Muscle of arm (tissue), 14 donors: ENCODE measurements at places on chromosomes 2 and 18. TPM values are rescaled to one million over a fixed set of nuclear protein-coding genes. Genes with fewer than 3 reads are reported as not detected.
A peak's percentile ranks its signal among the peaks of the same experiment; 100 is the strongest.

UNC80 gene
- 1.2 TPM for polyA plus RNA-seq

- no peak for DNase-seq
Observed at GRCh38 chr18:23716966-23717365, 27.7 kb downstream of the LAMA3 start.

GRCh38 chr2:235595422-235596010 lies 101.7 kb downstream of the AGAP1 start:
- peak; percentile 89 for DNase-seq

DNA sequence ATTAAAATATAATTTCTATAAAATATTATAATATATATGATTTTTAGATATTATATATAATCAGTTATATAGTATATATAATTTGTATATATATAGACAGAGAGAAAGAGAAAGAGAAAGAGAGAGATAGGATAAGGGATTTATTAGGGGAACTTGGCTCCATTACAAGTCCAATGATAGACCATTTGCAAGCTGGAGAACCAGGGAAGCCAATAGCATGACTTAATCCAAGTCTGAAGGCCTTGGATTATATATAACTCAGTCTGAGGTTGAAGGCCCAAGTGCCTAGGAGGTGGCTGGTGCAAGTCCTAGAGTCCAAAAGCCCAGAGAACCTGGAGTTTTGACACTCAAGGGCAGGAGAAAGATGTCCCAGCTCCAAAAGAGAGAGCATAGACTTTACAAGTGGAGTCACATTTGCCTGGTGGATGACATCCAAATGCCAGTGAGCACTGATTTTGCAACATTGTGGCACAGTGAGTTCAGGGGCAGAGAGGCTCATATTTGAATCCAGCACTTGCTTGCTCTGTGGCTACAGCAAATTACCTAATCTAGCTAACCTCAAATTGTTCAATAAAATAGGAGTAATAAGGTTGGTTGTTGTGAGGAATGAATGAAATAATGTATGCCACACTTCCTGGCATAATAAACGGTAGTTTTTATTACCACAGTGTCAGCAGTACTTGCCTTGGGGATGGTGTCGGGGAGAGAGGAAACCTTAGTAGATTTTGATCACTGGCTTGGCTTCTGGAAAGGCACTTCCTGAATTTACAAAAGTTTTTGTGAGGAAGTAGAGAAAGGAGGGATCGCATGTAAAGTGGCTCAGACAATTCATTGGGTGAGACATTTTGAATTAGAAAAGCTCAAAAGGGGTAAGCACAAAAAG lies 69.6 kb upstream of the CD28 start:
- no peak for DNase-seq

DNA sequence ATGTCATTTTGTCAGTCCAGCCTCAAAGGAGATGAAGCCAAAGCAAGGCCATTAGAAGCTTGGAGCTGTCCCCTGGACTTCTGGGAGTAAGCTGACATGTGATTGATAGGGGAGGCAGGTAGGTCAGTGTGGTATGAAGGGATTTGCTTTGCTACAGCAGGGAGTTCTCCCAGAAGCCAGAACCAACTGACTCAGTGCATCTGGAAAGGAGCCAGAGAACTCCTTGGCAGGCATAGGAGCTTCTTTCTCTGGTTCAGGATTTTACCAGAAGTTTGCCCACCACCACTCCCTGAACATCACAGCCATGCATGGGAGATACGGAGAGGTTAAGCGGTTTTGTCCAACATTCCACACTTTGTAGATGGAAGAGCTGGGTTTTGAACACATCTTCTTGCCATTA lies 24.5 kb upstream of the KCNE4 start:
- no peak for DNase-seq

LOXHD1 gene
- 3.5 TPM for polyA plus RNA-seq

- DNase-seq = no peak
Observed at GRCh38 chr2:40454321-40454720, 2.4 kb upstream of the SLC8A1 start.

- no peak for DNase-seq
Observed at GRCh38 chr2:41000906-41001305, 549.0 kb upstream of the SLC8A1 start.

DNA sequence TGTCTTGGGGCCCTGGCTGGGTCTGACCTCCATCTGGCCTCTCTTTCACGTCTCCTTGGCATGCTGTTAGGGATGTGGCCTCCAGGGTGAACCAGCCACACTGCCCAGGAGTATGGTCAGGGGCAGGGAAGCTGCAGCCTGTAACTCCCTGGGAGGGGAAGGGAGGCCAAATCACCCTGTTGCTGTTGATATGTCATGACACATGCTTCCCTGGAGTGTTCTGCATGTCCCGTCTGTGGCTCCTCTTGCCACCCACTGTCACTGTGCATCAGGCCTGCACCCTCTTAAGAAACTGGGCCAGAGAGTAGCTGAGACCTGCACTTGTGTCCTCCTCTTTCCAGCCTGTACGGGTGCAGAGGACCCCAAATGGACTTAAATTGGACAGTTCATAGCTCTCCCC lies 221.3 kb downstream of the FHOD3 start:
- DNase-seq = no peak

DNA sequence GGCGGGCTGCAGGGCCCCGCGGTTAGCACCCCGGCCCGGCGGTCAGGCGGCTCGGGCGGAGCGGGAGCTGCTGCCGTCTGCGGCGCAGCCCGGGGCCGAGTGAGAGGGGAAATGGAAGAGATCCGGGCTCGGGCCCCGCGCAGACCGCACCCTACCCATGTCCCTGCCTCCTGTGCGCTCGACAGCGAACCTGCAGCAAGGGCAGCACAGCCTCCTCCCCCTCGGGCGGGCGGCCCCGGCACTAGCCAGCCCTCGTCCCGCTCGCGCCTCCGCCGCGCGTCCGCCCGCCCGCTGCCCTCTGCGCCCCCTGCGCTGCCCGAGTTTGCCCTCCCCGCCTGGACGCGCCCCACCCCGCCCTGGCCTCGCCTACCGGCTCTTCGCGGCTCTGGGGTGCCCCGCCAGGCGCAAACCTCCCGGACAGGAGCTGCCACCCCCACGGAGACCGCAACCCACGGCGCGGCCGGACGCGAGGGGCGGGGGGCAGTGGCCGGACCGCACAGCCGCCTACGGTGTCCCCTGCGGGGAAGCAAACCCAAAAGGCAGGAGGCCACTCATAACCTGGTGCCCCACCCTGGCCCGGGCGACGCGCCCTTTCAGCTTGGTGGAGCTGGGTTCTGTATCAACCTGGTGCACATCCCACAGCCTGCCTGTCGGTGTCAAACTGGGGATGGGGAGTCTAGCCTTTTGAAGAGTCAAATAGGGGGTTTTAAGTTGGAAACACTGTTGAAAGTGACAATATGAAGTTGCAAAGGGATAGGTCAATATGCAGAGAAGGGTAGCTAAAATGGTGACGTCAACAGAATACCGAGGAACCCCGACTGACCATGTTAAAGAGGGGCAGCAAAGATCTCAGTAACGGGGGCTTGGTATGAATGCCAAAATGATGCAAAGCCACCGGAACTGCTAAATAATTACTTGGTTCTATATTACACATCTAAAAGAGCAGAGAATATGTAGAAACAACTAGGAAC lies at the start of gene IHH:
TSS of gene IHH (minus strand) at position 101 of the 971 bp plus-strand sequence. CDS start 454 bp downstream, outside the sequence.
- DNase-seq = no peak

DNA sequence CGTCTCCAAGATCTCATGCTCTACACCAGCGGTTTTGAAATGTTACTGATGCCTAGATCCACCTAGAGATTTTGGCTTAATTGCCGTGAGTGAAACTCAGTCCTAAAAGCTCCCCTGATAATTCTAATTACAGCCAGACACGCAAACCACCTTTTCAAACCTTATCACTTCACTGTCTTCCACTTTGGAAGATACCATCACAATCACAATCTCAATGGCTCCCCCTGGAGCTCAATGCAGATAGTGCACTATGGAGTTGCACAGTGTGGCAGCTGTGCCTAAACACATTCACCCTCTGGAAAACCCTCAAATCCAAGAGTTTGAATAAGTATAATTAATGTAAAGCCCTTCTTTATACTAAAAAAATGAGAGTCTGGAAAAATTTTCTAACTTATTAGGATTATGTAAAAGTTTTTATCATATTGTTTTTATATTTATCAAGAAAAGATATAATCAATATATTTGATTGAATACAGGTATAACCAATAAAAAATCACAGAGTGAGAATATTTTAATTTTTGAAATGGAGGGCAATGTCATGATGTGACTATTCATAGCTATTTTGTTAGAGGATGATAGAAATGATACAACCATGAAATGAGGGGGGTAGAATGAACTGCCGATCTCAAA lies 102.9 kb upstream of the SLC8A1 start:
- DNase-seq = peak; percentile 31

DNA sequence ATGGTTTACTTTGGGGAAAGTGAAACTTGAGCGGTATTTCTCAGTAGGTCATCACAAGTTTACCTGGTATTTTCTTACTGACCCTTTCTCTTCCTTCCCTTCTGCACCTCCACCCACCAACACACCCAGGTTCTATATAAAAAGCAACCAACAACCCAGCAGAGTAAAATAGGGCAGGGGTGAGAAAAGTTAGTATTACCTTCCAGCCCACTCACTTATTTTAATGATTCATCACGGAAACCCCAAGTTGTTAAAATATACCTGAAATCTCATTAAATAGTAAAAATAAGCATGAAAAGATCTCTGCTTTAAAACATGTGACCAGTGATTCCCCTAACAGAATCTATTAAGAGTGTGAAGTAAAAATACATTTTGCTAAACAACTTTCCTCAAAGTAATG lies 306.1 kb downstream of the ZEB2 start:
- DNase-seq = no peak

DNA sequence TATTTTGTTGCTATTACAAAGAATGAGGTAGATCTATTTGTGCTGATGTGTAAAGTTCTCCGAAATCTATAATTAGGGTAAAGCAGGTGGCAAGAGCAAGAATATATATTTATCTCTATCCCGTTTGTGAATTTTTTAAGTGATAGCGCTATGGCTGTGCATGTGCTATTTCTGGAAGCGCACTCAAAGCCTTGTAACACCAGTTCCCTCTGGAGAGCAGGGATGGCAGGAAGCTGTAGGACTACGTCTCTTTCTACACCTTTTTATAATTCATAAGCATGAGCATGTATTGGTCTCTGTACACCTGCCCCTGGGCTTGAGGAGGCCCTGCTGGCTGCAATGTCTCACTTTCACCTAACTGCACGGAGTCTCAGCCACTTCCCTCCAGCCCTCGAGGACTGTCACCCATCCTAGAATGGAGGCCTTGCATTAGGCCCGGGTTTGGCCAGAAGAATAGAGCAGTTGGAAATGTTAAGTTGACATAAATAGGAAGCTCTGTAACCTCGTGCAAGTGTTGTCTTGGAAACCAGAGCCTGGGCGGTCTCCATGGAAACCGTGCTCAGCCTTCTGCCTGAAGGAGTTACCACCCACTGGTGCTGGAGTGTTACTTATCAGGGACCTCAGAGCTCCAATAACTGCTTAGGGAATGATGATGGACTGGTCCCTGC lies 20.9 kb downstream of the ITM2C start:
- DNase-seq = peak; percentile 50

- DNase-seq = no peak
Observed at GRCh38 chr18:9862686-9863085, 23.1 kb upstream of the TXNDC2 start.

INPP5D gene
- 7.3 TPM for polyA plus RNA-seq

TDRD15 gene
- 0.62 TPM for polyA plus RNA-seq

ZEB2 gene
- polyA plus RNA-seq = 106 TPM

GKN2 gene
- not detected for polyA plus RNA-seq

DNA sequence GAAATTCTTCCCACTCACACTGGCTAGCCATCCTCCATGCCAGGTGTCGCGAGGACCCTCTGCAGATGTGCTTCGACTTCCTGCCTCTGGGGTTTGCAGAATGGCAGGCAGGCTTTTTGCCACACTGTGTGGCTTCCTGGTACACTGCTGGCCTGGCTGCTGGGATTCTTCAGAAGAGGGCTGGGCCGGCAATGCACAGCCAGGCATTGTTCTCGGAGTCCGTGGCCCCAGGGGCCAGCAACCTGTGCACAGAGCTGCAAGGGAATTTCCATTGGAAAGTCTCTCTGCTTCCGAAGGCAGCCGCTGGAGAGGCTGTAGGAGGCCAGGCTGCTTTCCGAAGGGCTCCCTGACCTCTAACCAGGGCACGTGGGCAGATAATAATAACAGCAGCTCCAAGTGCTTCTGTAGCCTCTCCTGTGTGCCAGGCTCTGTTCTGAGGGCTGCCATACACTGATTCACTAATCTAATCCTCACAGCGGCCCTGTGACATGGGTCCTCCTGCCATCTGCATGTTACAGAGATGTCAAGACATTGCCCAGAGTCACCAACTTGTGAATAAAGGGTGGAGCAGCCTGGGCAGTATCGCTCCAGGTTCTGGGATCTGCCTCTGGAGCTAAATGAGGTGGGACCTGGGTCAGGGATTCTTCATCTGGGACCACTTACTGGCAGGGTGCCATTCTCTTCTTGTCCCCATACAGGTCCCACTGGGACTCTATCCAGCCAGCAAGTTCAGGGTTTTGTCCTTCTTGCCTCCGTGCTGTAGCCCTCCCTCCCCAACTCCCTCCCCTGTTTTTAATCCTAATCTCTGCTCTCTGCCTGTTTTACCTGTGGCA lies 5.0 kb downstream of the LDLRAD4 start:
- DNase-seq = no peak

PLGLB1 gene
- 2.0 TPM for polyA plus RNA-seq

DNA sequence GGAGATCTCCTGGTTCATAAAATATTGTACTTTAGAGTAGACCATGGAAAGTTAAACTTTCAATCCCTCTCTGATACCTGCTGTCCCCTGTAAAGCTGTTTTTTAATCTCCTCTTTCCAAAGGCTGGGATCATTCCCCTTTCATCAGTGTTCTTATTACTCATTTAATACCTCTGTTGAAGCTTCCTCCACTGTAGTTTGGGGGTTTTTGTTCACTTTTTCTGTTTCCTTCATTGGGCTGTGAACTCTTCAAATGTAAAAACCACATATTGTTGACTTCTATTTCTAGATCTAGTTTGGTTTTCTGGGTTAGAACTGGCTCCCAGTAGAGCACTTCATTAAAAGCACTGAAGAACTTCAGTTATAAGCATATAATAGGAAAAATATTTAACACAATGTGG lies 598.1 kb downstream of the RNF144A start:
- DNase-seq = no peak

- no peak for DNase-seq
Observed at GRCh38 chr2:235960011-235960715, 208.0 kb downstream of the GBX2 start.

CHRNA1 gene
- polyA plus RNA-seq = 134 TPM

DNA sequence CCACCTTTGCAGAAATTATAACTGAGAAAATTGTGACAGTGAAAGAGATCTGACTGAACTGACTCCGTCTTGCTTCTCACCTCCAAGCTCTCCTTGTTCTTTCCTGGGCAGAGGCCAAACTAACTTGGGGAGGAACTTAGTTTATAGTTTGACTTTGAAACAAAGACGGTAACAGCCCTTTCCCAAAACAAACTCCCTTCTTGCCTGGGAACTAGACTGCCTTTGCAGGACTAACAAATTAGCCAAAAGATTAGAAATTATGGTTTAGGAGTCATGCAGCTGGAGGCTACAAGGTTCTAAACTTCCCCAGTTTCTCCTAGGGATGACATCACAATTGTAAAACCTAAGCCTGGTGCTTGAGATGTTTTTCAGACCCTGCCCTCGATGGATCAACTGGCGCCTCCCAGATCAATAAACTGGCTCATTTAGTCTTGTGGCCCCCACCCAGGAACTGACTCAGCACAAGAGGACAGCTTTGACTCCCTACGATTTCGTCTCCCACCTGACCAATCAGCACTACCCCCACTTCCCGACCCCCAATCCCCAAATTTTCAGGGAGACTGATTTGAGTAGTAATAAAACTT lies 137.7 kb downstream of the ALPK2 start:
- DNase-seq = no peak
